ENCODE measurements at places on chromosomes 13 and 19. TPM values are rescaled to one million over a fixed set of nuclear protein-coding genes. Genes with fewer than 3 reads are reported as not detected.
A peak's percentile ranks its signal among the peaks of the same experiment; 100 is the strongest.

Gene TMPRSS9
- 0.69 TPM for total RNA-seq

GRCh38 chr13:23505007-23505406 is 65.2 kb upstream of the TNFRSF19 start:
- DNase-seq: no peak
- H3K4me1 ChIP-seq: no peaks in the 10 kb centered on the region
- no peaks in the 10 kb centered on the region for H3K27me3 ChIP-seq
- peak overlapping the region; percentile 27 for H3K27ac ChIP-seq

- H3K4me1 ChIP-seq: no peaks in the 10 kb centered on the region
- no peaks in the 10 kb centered on the region for H3K36me3 ChIP-seq
- no peaks in the 10 kb centered on the region for H3K27me3 ChIP-seq
- H3K4me3 ChIP-seq: no peak overlapping the region
These were observed 124.9 kb downstream of the KCNRG start for GRCh38 chr13:50140153-50140552.

Gene PALM3
- 4.3 TPM for total RNA-seq

Gene SULT2A1
- not detected for total RNA-seq

GRCh38 chr13:50598338-50598737 is 245.2 kb downstream of the DLEU7 start:
- H3K27me3 ChIP-seq: no peaks in the 10 kb centered on the region
- H3K36me3 ChIP-seq: no peaks in the 10 kb centered on the region
- DNase-seq: no peak
- H3K27ac ChIP-seq: no peak overlapping the region

- no peak overlapping the region for H3K4me3 ChIP-seq
- H3K36me3 ChIP-seq: no peaks in the 10 kb centered on the region
- H3K27me3 ChIP-seq: no peaks in the 10 kb centered on the region
- H3K4me1 ChIP-seq: no peaks in the 10 kb centered on the region
These were observed 17.7 kb downstream of the LIPE start for GRCh38 chr19:42409477-42409876.

GRCh38 chr19:1000095-1000494 is at the start of gene GRIN3B:
GRIN3B (plus strand) TSS chr19:1000419; CDS start chr19:1000438, 19 bp downstream.
- no peak for DNase-seq
- H3K4me3 ChIP-seq: no peak within 1 kb of the TSS
- H3K36me3 ChIP-seq: no peaks in the 10 kb centered on the region
- H3K27ac ChIP-seq: no peak within 1 kb of the TSS
- H3K4me1 ChIP-seq: peaks cover 7% of the 10 kb centered on the region
- H3K27me3 ChIP-seq: peaks cover 48% of the 10 kb centered on the region

- peak within 1 kb of the TSS; percentile 71 for H3K4me3 ChIP-seq
- no peaks in the 10 kb centered on the region for H3K4me1 ChIP-seq
- H3K27me3 ChIP-seq: no peaks in the 10 kb centered on the region
- peak; percentile 82 for DNase-seq
- no peaks in the 10 kb centered on the region for H3K36me3 ChIP-seq
These were observed at the start of gene MIDN for GRCh38 chr19:1248139-1248785. MIDN (plus strand) TSS chr19:1248583; CDS start chr19:1250297, 1,714 bp downstream.

DNA sequence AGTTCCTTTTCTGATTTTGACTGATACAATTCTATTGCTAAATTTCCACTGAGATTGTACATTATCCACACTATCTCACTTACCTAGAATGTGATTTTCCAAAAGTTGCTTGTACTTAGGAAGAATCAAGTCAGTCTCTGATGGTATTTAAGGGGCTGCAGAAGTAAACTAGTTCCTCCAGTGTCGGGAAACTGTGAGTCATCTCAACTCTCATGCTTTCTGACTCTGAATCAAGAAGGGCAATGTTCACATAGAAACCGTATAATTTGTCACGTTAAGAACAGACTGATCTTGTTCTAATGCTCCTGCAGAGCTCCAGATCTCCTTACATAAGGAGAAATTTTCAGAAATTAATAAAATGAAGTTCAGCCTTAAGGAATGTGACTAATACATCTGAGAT is 369.3 kb downstream of the KLF5 start:
- no peak overlapping the region for H3K4me3 ChIP-seq
- no peak overlapping the region for H3K27ac ChIP-seq
- no peaks in the 10 kb centered on the region for H3K4me1 ChIP-seq
- no peak for DNase-seq
- H3K27me3 ChIP-seq: no peaks in the 10 kb centered on the region

DNA sequence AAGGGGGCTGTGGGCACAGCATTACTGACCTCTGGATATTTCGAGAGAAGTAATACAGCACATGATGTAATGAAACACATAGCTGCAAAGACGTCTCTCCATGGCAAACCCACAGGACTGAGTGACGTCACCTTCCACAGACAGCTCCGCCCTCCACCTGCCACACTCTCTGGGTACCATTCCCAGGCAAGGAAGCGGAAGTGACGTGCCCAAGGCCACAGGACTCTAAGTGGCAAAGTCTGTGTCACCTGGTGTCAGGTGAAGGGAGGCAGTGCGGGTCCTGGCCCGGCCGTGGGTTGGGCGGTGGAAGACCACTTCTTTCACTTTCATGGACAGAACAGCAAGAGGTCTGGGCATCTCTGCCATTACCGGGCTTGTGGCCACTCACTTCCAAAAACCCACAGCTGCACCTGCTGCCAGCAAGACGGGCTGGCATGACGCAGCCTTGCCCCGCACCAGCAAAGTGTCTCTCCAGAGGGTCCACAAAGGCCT is 6.8 kb upstream of the ADPRHL1 start:
- H3K27me3 ChIP-seq: no peaks in the 10 kb centered on the region
- H3K27ac ChIP-seq: no peak overlapping the region
- DNase-seq: no peak
- no peak overlapping the region for H3K4me3 ChIP-seq
- no peaks in the 10 kb centered on the region for H3K36me3 ChIP-seq

Gene ZNF611
- 7.2 TPM for total RNA-seq

Gene MYO9B
- 44.7 TPM for total RNA-seq

GRCh38 chr19:57992841-57993240 is 9.8 kb downstream of the ZNF606 start:
- no peak for DNase-seq
- no peak overlapping the region for H3K4me3 ChIP-seq
- H3K36me3 ChIP-seq: no peaks in the 10 kb centered on the region
- no peaks in the 10 kb centered on the region for H3K27me3 ChIP-seq
- no peaks in the 10 kb centered on the region for H3K4me1 ChIP-seq
- no peak overlapping the region for H3K27ac ChIP-seq
